ENCODE measurements at places on chromosomes 12 and 14. TPM values are rescaled to one million over a fixed set of nuclear protein-coding genes. Genes with fewer than 3 reads are reported as not detected.

- DNase-seq = no peak
Observed at GRCh38 chr12:41497409-41497808, 309.3 kb downstream of the PDZRN4 start.

DNA sequence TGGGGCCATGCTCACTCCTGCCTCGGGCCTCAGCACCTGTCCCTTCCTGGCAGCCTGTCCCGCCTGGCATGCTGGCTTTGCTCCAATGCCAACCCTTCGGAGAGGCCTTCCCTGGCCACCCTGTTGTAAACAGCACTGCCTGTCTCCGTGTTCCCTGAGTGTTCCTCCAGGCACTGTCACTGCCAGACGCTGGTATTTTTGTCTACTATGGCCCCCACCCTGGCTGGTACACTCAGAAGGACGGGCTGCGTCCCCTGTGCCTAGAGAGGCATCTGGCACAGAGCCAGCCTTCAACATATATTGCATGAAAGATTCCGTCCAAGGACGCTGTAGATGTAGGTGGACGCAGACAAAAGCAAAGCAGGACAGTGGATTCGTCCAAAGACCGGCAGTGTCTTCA, 2.7 kb upstream of the ASPG start:
- DNase-seq = no peak

- peak; percentile 78 for DNase-seq
Observed at GRCh38 chr14:22836301-22837113, at the start of gene MMP14. Gene MMP14, plus strand, starts transcription at chr14:22836585. Its CDS starts 233 bp downstream, at chr14:22836818.

GRCh38 chr12:29278673-29279420, 102.1 kb downstream of the ERGIC2 start:
- no peak for DNase-seq

DNA sequence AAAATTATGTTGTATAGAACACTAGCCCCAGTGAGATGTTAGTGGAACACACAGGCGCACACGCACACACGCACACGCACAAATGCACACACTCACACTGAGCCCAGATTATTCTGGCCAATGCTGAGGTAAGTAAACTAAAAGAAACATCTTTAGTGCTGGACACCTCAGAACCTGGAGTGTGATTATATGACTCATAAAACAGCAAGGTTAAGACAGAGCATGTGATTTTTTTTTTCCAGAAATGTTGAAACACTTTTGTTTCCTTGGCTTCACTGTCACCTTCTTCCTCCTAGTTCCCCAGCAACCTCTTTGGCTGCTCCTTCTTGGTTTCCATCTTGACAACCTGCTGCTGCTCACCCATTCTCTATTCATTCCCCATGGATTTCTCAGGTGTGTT, 141.0 kb upstream of the ALG10B start:
- peak; percentile 66 for DNase-seq

DNA sequence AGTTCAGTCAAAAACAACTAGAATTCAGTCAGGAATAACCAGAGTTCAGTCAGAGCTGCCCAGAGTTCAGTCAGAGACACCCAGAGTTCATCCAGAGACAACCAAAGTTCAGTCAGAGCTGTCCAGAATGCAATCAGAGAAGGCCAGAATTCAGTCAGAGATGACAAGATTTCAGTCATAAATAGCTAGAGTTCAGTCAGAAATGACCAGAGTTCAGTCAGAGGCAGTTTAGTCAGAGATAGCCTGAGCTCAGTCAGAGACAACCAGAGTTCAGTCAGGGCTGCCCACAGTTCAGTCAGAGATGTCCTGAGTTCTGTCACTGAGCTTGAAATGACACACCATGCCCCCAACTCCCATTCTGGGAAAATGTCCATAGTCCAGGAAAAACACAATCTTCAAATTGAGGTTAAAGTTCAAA, 1102.8 kb downstream of the BCL11B start:
- no peak for DNase-seq

DNA sequence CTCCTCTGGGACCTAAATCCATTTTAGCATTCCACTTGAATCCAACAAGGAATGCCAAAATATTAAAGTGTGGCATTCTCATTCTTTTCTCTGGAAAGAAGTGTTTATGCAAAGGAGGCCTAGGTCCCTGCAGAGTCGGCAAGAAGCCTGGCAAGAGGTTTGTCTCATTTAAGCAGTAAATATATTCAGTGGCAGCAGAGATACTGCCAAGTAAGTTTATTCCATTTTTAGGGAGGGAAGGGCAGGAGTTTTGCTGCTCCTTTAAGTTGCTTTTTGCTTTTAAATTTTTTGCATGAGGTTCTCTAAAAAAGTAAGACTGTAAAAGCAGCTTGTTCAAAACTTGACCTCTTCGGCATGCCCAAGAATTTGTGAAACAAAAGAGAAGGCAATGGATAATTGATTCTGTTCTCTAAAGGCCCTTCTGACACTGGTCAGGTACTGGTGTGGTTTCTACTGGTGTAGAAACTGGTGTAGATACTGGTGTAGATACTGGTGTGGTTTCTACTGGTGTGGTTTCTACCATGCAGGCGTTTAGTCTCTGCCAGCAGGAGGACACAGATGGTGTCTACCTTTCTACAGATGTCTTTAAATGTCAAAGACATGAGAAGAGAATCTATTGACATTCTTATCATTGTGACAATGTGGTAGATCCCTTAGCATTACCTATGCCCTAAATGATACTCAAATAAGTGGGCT, 107.3 kb downstream of the SAMD4A start:
- no peak for DNase-seq

- DNase-seq = no peak
Observed at GRCh38 chr12:49244176-49244575, 20.7 kb upstream of the TUBA1C start.

- DNase-seq = no peak
Observed at GRCh38 chr12:3428631-3429030, 62.4 kb upstream of the PRMT8 start.

DNA sequence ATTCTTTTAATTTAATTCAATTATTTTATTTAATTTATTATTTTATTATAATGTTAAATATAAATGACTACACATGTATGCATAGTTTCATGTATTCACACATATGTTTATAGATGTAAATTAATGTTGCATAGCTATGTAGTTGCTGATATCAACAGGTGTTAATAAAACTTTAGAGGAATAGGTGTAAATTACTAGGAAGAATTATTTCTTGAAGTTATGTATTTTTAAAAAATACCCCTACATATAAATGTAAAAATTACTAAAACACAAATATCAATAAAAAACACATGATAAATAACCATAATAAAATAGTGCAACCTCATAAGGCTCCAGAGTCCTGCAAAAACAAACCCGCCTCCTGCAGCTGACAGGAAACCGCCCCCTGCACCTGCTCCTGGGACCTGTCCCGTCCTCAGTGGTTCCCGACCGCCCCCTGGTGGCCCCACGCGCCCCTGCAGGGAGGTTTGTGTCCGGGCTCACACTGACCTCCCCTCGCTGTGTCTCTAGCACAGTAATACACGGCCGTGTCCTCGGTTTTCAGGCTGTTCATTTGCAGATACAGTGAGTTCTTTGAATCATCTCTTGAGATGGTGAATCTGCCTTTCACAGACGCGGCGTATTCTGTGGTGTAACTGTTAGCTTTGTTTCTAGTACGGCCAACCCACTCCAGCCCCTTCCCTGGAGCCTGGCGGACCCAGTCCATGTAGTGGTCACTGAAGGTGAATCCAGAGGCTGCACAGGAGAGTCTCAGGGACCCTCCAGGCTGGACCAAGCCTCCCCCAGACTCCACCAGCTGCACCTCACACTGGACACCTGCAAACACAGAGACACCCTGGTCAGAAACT, 1264.0 kb downstream of the TMEM121 start:
- peak; percentile 69 for DNase-seq

- DNase-seq = no peak
Observed at GRCh38 chr14:66140213-66140918, 345.8 kb upstream of the CCDC196 start.

DNA sequence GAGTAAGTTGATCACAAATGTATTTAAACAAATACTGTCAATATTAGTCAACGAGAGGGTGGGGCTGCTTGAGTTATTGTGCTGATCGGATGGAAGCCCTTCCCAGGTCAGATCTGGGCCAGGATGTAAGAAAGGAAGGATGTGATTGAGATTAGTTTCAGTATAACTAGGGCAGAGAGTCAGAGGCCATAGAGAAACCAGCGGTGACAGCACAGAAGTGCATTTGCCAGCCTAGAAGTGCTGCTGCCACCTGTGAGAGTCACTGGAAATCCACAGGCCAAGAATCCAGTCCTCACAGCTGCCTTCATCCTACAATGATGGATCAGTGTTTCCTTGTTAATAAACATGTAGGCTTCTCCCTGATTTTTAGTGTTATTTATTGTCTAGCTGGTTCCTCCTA, 9.8 kb upstream of the FERMT2 start:
- no peak for DNase-seq

DNA sequence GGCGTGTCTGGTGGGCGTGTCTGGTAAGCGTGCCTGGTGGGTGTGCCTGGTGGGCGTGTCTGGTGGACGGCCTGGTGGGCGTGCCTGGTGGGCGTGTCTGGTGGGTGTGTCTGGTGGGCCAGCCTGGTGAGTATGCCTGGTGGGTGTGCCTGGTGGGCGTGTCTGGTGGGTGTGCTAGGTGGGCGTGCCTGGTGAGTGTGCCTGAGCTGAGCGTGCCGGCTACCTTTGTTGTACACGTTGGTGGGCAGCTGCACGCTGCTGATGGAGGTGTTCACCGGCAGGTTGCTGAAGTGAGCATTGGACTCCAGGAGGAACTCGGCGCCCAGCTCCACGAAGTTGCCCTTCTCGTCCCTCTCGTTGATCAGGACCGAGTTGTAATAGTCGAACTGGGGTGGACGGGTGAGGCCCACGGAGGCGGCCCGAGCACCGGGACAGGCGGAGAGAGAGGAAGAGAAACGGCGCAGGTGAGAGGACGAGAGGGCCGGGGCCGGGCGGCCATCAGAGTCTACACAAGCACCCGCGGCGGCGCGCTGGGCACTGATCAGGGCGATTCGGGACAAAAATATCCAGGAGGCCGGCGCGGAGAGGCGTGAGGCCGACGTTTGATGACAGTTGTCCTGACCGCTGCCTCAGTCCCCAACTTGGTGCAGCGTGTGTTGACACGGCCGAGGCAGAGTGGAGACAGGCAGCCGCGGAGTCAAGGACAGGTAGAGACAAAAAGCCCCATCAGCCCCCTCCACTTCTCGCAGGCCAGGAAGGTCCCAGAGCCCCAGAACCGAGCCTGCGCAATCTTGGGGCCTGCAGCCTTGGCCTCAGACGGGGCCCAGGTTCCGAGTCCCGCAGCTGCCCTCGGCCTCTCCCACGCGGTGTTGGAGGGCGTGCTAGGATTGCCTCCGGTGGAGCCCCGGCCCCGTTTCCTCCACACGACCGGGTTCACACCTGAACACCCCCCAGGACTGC, 10.5 kb downstream of the CACNA2D4 start:
- no peak for DNase-seq

- no peak for DNase-seq
Observed at GRCh38 chr12:109087250-109087649, 6.0 kb downstream of the ALKBH2 start.

GRCh38 chr12:103928682-103929045, 1.5 kb upstream of the HSP90B1 start:
- DNase-seq = no peak

DNA sequence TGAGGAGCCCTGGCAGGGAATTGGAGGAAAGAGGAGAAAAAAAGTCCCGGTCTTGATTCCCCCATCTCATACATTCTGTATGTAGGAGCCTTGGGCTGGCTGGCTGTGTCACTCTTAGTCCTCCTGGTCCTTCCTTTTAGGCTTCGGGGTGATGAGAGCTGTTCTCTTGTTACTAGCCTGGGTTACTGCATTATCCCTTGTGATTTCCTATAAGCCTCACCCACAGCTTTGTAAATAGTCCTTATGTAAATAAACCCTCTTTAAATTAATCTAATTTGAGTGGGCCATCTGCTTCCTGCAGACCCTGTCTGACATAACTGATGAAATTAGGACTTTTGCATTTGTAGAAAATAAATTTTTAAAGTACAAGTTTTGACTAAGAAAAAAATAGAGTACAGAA, 19.2 kb downstream of the DNM1L start:
- DNase-seq = no peak

GRCh38 chr12:121872546-121873215, 14.0 kb upstream of the HPD start:
- peak; percentile 74 for DNase-seq

DNA sequence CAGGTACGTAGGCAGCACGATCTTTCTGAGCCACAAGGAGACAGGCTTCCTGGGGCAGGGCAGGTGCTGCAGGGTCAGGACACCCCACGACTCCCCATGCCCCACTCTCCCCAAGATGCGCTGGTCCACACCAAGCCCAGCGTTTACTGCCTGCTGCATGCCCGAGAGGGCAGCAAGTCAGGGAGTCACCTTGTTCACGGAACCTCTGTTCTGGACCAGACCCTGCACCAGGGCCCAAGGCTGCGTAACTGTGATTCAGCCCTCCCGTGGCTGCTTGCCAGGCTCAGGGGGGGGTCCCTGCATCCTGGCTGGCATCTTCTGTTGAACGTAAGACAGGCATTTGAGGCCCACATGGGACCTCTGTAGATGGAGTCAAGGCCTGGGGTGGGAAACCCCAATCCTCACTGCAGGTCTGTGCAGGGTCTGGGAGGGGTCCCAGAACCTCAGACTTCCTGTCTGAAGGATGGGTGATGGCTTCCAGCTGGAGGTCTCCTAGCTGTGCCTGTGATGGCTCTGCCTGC, 228.6 kb upstream of the RTL1 start:
- no peak for DNase-seq

- DNase-seq = no peak
Observed at GRCh38 chr14:75725481-75725880, 64.4 kb downstream of the TTLL5 start.

DNA sequence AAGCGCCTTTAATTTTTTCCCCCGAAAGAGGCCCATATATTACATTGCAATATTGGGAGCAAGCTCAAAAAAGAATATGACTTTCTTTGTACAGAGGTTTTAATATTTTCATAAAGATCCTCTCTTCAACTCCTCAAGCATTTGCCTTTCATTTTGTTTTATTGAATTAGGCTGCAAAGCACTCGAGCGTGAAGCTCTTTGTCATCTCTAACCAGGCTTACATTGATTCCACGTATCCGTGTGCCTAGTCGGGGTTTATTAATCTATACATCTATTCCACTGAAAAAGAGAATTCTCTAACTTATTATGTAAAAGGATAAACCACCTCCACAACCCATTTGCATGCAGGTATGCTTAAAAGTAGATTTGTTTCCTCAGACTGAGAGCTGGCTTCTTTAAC, 234.8 kb upstream of the TMPO start:
- no peak for DNase-seq

DNA sequence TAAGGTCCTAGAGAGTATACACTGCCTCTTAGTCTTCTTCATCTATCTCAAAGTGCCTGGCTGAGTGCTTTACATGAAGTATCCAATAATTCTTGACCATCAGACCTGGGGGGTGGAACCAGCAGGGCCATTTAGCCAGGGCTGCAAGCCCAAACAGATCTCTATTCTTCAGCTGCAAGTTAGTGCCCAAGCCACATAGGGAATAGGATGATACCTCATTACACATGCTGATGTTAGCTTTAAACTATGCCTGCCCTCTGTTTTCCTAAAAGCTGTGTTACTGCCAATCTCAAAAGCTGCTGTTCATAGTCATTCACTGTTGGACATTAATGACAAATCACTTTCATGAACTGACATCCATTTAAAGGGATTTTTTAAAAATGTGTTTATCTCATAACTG, 16.7 kb upstream of the IFNG start:
- no peak for DNase-seq

The NR4A1 gene
- total RNA-seq = 2.9 TPM

The PIK3C2G gene
- total RNA-seq = 10.6 TPM

The COCH gene
- 0.23 TPM for total RNA-seq

The SLC6A15 gene
- total RNA-seq = 96.3 TPM

The BATF gene
- not detected for total RNA-seq

The ZNF839 gene
- total RNA-seq = 23.0 TPM
